Fibroblast of mammary gland (primary cell): ENCODE measurements at places on chromosomes 13 and 19.

GRCh38 chr13:40813667-40814454, 24.4 kb downstream of the SLC25A15 start:
- DNase-seq: peak; percentile 37

DNA sequence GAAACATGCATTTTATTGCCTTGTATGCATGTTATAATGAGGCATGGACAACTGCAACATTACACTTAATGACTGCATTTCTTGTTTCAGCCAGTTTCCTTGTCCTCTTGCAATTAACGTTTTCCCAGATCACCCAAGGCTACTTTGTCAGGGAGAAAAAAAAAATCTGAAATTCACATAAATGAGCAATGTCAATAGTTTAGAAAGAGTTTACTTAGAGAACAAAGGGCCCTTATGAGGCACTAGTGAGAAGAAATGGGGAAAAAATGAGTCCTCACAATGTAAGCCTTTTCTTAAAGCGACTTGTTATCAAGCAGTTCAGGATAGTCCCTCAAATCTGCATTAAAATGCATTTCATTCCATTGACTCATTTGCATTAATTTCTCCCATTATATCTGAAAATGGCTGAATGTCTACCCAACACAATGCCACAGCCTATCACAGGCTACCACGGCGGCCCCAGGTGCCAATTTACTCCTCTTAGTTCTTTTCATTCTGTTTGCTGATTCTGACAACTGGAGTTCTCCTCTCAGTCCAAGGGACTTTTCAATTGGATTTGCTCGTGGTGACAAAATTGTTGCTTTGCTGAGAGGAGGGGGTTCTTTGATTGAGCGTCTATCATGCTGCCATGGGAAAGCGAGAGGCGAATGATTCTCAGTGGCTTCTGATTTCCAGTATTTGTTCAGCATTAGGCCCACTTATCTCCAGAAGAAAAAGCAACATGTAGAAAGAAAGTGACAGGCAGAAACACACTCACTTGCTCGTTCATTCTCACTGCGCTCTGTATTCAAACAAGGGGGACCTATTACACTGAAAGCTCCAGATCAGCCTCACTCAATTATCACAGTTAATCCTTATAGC, 107.1 kb downstream of the DACH1 start:
- no peak for DNase-seq

GRCh38 chr19:17966550-17967256, at the start of gene KCNN1:
KCNN1 (plus strand) TSS chr19:17967107; CDS start chr19:17973889, 6,782 bp downstream.
- DNase-seq: no peak

DNA sequence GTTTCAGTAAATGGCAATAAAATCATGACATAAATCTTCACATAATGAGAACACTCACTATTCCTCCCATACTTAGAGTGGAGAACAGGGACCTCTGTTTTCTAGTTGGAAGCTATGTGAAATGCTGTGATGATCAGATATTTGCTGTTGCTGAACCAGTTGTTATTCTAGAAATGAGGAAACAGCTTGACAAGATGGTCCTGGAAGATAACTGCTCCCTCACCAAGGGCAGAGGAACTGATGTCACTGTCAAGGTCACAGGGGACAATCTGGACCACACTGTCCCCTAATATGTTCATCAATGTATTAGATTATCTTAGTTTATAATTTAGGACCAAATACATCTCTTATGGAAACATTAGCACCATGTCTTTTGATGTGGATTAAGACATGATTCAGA, 1173.3 kb downstream of the PCDH17 start:
- DNase-seq: no peak

- no peak for DNase-seq
Measured at GRCh38 chr19:2668175-2668763, 34.2 kb downstream of the GNG7 start.

DNA sequence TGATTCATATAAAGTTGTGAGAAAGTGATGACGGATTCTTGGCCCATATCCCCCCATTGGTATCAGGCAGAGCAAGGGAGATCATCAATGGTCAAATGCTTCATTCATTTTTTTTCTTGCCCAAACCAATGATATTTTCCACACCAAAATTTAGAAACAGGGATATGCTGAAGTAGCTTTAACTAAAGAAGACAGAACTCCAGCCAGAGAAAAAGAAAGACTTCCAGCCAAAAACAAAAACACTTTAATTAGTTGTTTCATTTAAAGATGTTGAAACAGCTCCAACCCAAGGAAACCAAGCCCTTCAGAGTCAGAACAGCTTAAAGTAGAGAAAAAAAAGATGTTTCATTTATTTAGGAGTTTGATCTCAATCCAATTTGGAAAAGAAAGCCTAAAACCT, 358.9 kb upstream of the NBEA start:
- no peak for DNase-seq

GRCh38 chr13:48874165-48874564, 101.5 kb upstream of the FNDC3A start:
- DNase-seq: no peak

- peak; percentile 82 for DNase-seq
Measured at GRCh38 chr13:98390086-98390715, 186.7 kb downstream of the STK24 start.

DNA sequence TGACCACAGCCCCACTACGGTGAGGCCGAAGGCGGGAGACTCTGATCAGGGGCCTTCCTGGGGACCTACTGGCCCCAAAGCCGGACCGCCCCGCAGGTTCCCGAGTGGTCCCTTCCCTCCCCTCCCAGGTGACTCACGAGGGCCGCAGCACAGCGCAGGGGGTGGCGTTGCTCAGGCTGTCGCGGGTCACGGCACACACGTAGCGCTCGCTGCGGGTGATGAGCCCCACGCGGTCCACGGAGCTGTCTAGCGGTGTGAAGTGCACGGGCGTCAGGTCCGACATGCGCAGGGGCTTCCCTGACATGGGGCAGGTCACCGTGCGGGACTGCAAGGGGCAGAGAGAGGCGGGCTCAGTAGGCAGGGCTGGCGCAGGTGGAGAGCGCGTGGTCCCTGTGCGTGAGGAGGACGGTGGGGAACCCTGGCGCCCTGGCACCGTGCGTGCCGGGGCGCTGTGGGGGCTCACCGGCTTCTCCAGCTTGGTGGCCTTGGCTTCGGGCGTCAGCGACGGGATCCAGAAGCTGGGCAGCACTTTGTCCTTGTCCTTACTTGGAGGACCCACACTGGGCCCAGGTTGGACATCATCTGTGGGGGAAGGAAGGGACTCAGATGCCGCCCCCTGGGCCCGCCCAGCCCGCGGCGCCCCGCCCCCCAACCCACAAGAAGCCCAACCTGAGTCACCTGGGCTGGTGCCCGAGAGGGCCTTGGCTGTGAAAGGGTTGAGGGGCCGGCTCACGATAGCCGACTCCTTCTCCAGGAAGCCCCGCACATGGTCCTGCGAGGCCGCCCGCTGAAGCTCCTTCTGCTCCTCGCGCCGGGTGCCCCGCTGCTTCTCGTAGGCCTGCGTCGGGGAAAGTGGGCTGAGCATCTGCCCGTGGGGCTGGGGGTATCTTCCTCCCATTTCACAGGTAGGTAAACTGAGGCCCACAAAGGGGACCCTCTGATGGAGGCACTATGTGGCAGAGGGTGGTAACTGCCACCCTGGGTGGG, 23.7 kb downstream of the NOSIP start:
- DNase-seq: peak; percentile 30

DNA sequence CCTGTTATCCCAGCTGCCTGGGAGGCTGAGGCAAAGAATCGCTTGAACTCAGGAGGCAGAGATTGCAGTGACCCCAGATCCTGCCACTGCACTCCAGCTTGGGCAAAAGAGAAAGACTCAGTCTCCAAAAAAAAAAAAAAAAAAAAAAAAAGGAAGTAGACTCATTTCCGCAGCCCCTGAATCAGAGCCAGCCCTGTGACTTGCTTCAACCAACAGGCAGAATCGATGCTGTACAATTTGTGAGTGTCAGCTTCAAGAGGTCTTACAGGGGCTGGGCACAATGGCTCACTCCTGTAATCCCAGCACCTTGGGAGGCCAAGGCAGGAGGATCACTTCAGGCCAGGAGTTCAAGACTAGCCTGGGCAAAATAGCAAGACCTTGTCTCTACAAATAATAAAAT, 12.8 kb downstream of the ANKRD27 start:
- peak; percentile 75 for DNase-seq

- DNase-seq: no peak
Measured at GRCh38 chr19:30778061-30778460, 405.9 kb downstream of the ZNF536 start.

DNA sequence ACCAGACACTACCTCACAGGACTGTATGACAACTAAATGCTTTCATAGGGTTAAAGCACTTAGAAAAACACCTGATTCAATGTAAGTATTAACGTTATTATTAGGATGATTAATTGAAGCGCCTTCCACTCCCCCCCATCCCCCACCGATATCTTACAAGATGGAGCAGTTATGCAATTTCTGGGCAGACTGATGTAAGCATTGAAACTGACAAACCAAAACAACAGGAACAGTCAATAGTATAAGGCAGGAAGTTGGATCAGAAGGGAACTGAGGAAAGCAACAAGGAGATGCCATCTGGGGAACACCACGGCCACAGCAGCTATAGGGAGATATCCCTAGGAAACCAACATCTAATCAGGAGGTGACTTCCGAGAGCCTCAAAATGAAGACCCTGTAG, 3.8 kb downstream of the LCP1 start:
- DNase-seq: no peak

DNA sequence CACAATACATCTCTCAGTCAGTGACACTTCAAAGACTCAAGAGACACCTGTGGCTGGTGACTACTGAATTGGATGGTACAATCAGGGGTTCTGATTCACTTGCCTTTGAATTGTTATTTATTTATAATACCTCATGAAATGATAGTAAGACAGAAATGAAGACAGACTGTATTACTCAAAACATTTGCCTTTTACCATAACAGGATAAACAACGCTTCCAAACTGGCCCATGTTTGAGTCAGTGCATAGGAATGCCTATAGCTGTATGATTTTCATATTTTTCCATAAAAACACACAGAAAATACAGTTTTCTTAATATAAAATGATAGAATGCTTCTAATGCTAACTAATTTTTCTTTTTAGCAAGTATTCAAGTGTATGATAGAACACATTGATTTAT, 59.5 kb upstream of the FGF14 start:
- no peak for DNase-seq

DNA sequence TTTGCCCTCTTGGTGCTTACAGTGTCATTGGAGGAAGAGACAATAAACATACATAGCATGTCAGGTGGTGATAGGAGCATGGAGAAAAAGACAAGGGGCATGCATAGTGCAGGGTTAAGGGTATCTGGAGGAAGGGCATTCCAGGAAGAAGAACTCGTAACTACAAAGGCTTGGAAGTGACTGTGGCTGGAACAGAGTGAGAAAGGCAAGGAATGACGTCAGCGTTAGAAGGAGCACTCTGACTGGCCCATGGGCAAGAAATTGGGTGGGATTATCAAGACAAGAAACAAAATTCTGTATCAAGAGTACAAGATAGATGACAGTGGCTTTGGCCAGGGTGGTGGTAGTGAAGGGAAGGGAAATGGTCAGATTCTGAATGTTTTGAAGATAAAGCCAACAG, 11.2 kb downstream of the SMIM17 start:
- no peak for DNase-seq

- peak; percentile 69 for DNase-seq
Measured at GRCh38 chr19:35549174-35549788, 3.9 kb downstream of the TMEM147 start.

DNA sequence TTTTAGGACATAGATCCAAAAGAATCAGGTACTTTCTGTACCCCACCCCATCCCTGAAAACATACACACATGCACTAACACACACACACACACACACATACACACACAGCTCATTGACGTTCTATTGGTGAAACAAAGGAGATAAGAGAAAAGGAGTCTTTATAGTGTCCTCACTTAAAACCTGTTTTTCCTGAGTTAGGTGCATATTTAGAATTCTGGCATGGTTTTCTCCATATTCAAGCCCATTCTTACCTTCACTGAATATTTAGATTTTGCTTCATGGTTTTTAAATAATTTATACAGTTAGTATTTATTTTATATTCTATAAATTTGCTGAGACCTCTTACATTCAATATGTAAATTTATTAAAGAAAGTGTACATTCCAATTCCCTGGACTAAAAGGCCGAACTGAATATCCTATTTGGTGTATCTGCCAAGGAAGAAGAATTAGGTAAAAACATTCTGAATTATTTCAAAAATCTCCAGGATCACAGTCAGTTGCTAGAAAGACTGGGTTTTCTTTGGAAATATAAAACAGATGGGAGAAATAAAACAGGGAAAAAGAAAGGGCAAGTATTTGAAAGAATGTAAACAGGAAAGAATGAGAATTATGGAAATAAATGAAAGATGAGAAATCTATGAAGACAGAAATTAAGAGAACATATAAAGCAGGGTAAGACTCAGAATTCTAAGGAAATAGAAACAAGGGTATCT, 556.2 kb downstream of the KCTD12 start:
- DNase-seq: no peak

DNA sequence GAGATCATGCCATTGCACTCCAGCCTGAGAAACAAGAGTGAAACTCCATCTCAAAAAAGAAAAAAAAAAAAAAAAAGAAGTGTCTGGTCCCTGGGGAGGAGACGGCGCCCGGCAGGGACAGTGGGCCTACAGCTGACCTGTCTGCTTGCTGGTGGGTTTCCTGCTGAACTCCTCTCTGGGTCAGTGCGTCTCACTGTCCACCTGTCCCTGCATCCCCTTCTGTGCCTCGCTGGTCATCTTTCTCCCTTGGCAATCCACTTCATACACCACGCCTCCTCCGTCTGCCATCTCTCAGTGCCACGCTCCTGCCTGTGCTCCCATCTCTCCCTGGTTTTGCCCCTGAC, 63.4 kb downstream of the ACSBG2 start:
- DNase-seq: no peak

- no peak for DNase-seq
Measured at GRCh38 chr13:85993567-85993966, 194.3 kb upstream of the SLITRK6 start.

DNA sequence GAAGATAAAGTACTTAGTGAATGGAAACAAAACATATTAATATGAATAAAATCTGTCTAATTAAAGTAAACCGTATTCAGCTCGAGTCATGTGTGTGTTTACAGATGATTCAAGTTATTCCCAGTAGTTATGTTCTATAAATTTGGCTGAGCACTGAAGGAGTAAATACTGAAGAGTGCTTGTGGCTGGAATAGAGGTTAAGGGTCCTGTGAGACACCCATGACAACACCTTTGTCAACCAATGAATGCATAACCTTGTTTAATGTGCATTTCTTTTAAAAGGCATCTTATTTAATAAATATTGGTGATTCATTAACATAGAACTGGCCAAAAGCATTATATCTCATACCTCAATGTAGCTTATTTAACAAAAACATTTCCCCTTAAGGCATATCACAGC, 577.8 kb upstream of the SLITRK5 start:
- DNase-seq: peak; percentile 44

DNA sequence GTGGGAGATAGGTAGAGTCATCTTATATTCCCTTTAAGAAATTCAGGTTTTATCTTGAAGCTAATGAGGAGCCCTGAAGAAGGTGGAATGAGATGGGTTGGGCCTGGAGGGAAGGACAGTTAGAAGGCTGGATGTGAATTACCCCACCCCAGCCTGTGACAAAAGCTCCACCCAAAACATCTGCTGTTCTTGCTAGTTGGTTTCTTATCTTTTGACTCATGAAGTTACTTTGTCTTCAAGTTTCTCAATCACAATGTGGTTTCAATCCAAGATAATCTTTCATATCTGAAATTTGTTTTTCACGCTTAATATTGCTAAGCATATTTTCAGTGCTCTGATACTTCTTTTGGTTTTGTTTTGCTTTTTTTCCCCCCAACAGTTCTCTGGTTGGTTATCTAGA, 38.3 kb upstream of the HMGB1 start:
- peak; percentile 20 for DNase-seq
